ENCODE measurements at places on chromosomes 6 and 20.

GRCh38 chr20:48425817-48426612, 401.8 kb downstream of the PREX1 start:
- peak; percentile 76 for DNase-seq

GRCh38 chr6:26514984-26515383, 14.9 kb downstream of the BTN1A1 start:
- DNase-seq: no peak

DNA sequence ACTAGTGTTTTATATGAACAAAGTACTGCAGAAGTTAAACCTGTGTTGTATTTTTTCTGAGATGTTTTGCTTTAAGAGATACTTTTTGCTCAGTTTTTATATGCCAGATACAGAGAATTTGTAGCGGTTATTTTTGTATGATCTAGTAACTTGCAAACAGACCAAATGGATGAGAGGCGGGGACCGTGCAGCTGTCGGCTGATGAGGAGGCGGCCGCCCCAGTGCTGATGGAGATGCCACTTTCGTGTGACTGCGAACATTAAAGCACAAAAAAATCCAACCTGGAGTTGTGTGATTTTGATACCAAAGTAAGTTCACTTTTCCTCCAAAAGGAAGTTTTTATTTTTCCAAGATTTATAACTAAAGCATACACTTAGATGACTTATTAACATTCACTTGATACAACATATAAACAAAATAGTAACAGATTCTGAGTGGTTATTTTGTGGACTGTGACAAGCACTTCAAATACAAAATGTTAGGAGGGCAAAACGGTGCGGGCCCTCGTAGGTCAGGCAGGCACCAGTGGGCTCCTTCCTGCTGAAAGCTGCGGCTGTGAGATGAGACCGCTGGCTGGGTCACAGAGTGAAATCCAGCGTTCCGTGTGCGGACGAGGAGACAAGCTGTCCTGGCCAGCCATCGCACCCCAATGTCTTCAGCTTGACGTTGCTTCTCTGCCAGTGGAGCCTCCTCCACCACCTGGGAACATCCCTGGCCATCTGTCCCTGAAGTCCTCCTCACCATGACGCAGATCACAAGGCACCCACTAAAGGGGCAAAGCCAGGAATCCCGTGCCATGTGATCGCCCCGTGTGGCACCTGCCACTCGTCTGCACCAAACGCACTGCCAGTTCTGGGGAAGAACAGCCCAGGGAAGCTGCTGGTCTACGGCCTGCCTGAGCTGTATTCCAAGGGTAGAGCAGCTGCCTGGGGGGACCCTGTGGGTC, 4.0 kb upstream of the OGFR start:
- no peak for DNase-seq

DNA sequence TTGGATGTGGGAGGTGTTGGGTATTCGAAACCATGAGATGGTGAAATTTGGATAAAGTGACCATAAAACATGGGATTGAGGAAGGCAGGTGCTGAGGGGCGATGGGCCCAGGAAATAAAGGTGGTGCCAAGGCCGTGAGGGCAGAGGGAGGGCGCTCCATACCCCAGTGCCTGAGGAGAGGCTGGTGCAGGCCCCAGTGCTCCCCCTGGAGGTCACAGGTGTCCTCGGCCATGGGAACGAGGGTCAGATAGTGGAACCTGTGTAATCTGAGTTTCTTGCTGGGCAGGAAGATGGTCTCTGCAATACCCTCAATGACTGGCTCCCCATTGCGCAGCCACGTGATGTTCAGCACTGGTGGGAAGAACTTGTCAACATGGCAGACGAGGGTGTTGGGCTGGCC, 16.2 kb downstream of the HLA-DPB1 start:
- DNase-seq: peak; percentile 38

DNA sequence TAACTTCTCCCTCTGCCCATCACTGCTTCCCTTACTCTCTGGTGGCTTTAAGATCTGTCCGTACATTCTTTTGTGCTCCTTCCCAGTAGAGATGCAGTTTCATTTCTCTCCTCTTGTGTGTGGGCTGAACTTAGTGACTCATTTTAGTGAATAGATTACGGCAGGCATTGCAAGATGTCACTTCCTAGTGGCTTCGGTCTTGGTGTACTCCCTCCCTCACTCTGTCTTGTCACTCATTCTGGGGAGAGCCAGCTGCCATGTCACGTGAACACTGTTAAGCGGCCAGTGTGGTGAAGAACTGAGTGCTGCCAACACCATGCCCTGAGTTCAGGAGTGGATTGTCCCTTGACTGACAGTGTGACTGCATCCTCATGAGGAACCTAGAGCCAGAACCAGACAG, 115.9 kb downstream of the OTOR start:
- DNase-seq: no peak

DNA sequence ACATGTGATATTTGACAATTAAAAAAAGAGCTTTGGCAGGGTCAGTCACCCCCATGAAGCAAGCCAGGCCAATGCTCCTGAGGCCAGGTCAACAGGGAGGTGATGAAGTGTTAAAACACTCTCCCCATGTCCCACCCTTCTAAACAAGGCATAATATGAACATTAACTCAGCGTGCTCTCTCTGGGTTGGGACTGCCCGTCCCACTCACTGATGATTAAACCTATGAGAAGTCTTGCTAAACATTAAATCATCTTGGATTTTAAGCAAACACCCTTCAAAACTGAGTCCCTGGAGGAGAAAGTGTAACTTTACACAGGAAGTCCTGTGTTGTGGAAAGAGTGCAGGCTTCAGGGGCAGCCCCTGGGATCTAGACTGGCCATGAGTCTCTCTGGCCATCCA, 558.5 kb downstream of the CD83 start:
- no peak for DNase-seq

GRCh38 chr6:140183881-140184280, 809.4 kb upstream of the CITED2 start:
- DNase-seq: no peak

DNA sequence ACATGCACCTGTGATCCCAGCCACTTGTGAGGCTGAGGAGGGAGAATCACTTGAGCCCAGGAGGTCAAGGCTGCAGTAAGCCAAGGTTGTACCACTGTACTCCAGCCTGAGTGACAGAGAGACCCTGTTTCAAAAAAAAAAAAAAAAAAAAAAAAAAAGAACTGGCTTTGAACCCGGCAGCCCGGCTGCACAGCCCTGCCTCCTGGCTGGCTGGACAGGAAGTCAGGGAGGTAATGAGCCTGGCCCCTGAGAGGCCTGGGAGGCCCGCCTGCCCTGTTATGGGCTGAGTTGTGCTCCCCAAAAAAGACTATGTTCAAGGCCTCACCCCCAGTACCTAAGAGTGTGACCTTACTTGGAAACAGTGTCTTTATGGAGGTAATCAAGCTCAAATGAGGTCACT, 65.6 kb downstream of the ABHD12 start:
- no peak for DNase-seq

GRCh38 chr6:46760925-46761324, 14.2 kb downstream of the ANKRD66 start:
- DNase-seq: no peak

GRCh38 chr6:518218-518617, 126.7 kb downstream of the IRF4 start:
- no peak for DNase-seq

- DNase-seq: no peak
These were observed 57.2 kb upstream of the MAFB start for GRCh38 chr20:40746251-40746650.

DNA sequence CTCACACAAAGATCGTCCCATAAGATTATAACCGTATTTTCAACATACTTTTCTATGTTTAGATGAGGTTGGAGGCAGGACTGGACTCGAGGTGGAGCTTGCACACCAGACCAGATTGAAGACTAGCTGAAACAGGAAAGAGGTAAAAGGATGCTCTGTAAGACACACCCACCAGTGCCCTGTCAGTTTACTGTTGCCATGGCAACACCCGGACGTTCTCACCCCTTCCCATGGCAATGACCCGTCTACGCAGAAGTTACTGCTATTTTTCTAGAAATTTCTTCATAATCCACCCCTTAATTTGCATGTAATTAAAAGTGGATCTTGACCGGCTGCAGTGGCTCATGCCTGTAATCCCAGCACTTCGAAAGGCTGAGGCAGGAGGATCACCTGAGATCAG, 13.6 kb upstream of the SRSF6 start:
- DNase-seq: peak; percentile 22

GRCh38 chr20:58235010-58235409, 6.6 kb upstream of the ANKRD60 start:
- DNase-seq: no peak

Data from NCI-H526 (cell line).